PC-3 (cell line): ENCODE measurements at places on chromosomes 1 and 21. TPM values are rescaled to one million over a fixed set of nuclear protein-coding genes. Genes with fewer than 3 reads are reported as not detected.

- DNase-seq, result no peak
Observed at GRCh38 chr1:76613886-76614285, 253.4 kb upstream of the ST6GALNAC5 start.

DNA sequence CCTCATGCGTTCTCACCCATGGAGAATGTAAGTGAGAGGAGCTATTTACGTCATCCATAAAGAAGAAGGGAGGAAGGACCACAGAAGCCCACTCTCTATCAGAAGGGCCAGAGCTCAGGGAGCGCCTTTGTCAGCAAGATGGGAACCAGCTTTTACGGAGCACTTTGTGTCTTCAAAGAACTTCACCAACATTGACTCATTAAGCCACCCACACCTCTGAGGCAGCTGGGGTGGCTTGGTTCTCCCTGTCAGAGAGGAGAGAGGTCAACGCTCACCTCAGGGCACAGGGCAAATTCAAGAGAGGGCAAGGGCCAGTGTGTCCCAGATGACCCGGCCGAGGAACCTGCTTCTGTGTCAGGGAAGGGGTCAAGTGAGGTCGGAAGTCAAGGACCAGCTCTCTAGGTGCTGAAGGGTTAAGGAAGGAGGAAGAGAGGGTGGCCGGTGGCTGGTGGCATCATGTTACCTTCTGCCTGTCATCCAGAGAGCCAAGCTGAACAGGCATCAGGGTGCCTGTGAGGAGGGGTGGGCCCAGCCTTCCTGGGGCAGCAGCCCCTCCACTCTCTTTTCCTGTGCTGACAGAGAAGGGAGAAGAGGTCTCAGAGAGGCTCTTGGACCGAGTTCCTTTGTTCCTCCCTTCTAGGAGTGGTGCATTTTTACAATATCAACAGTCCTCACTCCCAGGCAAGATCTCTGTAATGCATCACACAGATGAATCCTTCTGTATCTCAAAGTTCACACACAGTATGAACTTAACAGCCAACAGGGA lies 109.0 kb downstream of the ETS2 start:
- no peak for DNase-seq

GRCh38 chr1:99788896-99789295 lies 22.5 kb upstream of the FRRS1 start:
- no peak for DNase-seq

GRCh38 chr1:145720556-145720877 lies 1.2 kb downstream of the CD160 start:
- peak; percentile 94 for DNase-seq

- no peak for DNase-seq
Observed at GRCh38 chr1:75614399-75614756, 3.5 kb upstream of the SLC44A5 start.

GRCh38 chr1:6511561-6512244 lies 20.2 kb upstream of the PLEKHG5 start:
- DNase-seq, result no peak

DNA sequence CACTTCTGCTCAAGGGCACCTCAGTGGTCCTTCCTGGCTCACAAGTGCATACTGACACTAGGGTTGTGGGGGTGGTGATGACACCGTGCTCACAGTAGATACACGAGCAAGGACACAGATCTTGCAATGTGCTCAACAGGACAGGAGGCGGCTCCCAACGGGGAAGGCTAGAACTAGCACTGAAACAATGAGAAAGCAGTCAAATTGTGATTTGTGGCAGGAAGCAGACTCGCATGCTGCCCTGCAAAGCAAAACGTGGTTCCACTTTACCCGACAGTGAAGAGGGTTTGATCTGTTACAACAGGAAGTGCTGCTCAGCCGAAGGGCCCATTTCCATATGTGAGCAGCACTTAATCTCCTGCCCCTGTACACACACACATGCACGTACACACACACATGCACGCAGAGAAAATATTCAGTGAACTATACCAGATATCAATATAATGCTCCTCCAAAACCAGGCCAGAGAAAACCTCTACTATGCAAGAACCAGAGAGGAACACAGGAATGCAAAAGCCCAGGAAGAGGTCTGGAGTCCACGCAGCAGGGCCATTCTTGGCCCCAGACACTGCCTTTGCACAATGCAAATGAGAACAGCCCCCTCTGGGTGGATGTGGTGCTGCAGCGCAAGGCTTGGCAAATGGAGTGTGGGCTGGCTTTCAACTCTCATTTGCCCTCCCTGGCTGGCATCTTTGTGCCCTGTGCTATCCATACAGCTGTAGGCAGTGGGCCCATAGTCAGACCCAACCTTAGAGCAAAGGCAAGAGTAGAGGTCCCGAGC lies 47.1 kb downstream of the KANK4 start:
- DNase-seq, result no peak

GRCh38 chr1:64524614-64525013 lies 54.7 kb downstream of the CACHD1 start:
- no peak for DNase-seq

DNA sequence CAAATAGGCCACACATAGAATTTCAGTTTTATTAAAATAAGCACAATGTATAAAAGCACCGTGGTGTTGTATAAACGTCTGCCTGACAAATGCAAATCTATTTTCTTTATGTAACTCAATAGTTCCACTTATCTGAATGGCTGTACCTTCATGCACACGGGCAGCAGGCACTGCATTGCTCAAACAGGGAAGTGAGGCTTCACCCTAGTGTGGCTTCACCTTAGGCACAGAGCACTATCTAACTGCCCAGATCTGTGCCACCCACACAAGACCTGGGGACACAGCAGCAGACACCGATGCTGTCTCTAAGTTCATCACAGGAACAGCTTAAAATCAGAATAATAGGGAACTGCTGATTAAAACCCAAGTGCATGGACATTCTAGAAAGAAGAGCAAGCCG lies 6.0 kb upstream of the KNCN start:
- no peak for DNase-seq

DNA sequence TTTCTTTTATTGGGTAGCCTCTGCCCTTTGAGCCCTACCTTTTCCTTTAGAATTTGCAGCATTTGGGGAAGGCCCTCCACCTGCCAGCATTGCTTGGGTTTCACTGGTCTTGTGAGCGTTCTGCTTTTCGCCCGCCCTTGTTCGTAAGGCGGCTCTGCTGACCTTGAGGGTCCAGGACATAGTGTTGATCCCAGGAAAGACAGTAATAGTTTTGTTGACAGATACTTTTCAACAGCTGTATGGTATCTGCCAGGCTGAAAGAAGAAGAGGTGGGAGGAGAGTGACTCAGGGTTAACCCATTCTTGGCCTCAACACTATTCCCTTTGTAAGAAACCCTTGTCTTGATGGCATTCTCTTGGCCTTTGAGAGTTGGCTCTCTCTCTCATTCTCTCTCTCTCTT lies 113.4 kb upstream of the SPAG17 start:
- no peak for DNase-seq

GRCh38 chr1:64901663-64902062 lies 64.7 kb downstream of the JAK1 start:
- no peak for DNase-seq

DNA sequence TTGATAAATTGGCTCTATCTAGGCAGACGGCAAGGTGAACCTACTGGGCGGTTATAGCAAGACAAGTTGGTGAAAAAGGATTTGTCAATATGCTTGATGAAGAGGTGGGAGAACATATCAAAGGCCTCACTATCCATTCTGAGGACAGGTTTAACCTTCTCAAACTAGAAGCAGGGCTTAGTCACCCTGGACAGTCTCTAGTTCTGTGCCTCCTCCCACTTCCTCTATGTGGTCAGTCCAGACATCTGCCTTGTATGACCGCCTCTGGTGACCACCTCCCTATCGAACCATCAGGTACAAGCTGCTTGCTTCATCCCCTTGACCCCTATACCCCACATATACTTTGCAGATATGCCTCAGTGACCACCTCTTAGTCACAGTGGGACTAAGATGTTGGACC lies 2.3 kb upstream of the SCYL3 start:
- DNase-seq, result no peak

GRCh38 chr1:96880626-96881025 lies 159.0 kb downstream of the PTBP2 start:
- DNase-seq, result no peak

The PRR9 gene
- total RNA-seq, result not detected in 2 replicates

The KIF17 gene
- total RNA-seq, result 0.33 and 2.8 TPM in 2 replicates

The ADAMTS4 gene
- 0.52 TPM in 1 of 2 replicates, not detected in the other for total RNA-seq

The BGLAP gene
- total RNA-seq, result 0.35 and 2.5 TPM in 2 replicates

The LCE1E gene
- not detected in 2 replicates for total RNA-seq

The SYTL1 gene
- 26.8 and 34.3 TPM in 2 replicates for total RNA-seq

The MPZ gene
- 0.18 TPM in 1 of 2 replicates, not detected in the other for total RNA-seq

The ARHGEF2 gene
- total RNA-seq, result 65.9 and 70.8 TPM in 2 replicates

The LIN28A gene
- total RNA-seq, result not detected in 2 replicates

The AGO3 gene
- 17.7 and 26.3 TPM in 2 replicates for total RNA-seq

The ALPL gene
- 0.73 and 0.86 TPM in 2 replicates for total RNA-seq

The VAMP4 gene
- total RNA-seq, result 5.2 and 7.2 TPM in 2 replicates

The IL19 gene
- total RNA-seq, result not detected in 2 replicates
